Large intestine (tissue), 12 donors: ENCODE measurements at places on chromosomes 16 and 17. TPM values are rescaled to one million over a fixed set of nuclear protein-coding genes. Genes with fewer than 3 reads are reported as not detected.
A peak's percentile ranks its signal among the peaks of the same experiment; 100 is the strongest.

DNA sequence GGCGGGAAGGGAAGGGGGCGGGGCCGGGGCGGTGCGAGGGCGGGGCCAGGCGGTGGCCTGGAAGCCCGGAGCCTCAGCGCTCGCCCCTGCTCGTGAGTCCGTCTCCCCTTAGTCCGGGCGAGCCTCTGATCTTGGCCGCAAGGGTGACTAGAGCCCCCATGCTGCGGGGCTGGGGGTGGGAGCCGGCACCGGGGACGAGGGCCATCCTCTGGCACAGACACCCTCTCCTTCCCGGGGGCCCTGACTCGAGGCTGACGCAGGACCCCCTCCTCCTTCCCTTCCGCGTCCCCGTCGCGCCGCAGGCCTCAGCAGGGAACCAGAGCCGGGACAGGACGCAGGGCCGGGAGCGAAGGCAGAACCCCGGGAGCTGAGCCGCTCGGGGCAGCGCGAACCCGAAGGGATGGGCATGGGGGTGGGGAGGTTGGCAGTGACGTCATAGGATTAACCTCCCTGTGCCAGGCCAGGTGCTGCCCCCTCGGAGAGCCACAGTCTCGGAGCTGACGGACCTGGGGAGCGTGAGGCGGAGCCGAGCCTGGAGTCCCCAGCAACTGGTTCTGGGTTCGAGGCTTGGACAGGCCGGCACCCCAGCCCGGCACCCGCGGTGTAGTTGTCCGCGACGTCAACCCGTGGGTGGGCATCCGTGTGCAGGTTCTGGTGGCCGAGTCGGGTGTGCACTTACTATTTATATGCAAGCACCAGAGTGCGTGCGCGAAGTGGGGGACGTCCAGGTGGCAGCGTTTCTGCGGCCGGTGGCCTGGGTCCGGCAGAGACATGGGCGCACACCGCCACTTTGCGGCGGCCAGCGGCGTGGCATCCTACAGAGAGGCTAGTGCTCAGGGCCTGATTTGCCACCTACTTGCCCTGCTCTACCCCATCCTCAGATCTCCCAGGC is 503 bp upstream of the PLCD3 start:
- peaks cover under 1% of the 10 kb centered on the region for H3K36me3 ChIP-seq

- H3K4me1 ChIP-seq: no peaks in the 10 kb centered on the region
- H3K27me3 ChIP-seq: no peaks in the 10 kb centered on the region
- no peaks in the 10 kb centered on the region for H3K36me3 ChIP-seq
- no peak overlapping the region for H3K27ac ChIP-seq
- DNase-seq: no peak
Measured at GRCh38 chr17:50020841-50021599, 26.0 kb upstream of the DLX3 start.

- H3K4me3 ChIP-seq: no peak overlapping the region
- no peaks in the 10 kb centered on the region for H3K4me1 ChIP-seq
- no peak overlapping the region for H3K27ac ChIP-seq
- DNase-seq: no peak
- no peaks in the 10 kb centered on the region for H3K36me3 ChIP-seq
- no peaks in the 10 kb centered on the region for H3K27me3 ChIP-seq
Measured at GRCh38 chr16:64361753-64362152, 760.1 kb downstream of the CDH11 start.

DNA sequence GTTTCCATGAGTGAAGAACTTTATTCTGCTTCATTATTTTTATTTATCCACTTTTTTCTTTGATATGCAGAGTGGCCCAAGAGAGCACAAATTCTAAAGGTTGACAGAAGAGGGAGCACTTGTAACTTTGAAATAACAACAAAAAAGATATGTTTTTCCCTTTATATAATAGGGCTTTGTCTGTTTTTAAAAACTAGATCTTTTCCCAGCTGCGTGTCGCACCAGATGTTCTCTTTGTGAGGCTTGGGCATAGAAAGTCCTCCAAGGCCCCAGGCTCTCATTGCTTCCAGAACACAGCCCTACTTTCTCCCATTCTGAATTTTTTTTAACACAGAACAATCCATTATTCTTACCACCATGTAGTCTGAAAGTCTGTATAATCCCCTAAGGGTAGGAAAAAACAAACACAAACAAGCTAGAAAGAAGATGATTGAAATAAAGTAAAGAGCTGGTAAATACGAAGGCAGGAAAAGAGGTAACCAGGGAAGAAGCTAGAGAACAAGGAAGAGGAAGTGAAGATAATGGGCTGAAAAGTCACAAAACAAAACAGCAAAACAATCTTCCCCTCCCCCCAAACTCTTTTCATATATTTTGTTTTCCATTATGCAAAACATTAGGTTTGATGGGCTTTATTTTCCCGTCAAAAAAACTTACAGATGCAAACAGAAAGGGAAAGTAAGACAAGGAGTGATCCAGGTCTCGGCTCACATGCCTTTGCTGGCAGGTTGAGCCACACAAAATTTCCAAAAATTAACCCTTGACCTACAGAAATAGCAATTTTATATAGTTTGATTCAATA is 160.4 kb downstream of the ABCA8 start:
- no peak for DNase-seq
- no peak overlapping the region for H3K4me3 ChIP-seq
- H3K4me1 ChIP-seq: peaks cover 9% of the 10 kb centered on the region
- H3K36me3 ChIP-seq: no peaks in the 10 kb centered on the region

DNA sequence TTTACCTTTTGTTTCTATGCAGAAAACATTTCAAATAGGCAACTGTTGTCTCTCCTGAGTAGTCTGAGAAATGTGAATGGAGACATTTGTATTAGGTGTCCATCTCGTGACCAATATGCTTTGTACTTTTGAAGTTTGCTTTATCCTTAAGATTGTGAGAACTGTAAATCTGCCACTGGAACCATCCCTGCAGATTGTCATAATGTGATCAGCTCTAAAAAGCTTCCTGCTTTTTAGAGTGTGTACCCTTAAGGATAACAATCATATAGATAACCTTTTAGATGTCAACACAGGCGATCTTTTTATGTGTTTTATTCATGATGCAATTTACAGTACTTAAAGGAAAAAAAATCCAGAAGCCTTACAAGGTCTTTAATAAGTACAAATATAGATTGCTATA is 63.5 kb downstream of the PRKCA start:
- no peaks in the 10 kb centered on the region for H3K27me3 ChIP-seq
- no peak overlapping the region for H3K27ac ChIP-seq
- peak; percentile 49 for DNase-seq
- H3K36me3 ChIP-seq: no peaks in the 10 kb centered on the region

DNA sequence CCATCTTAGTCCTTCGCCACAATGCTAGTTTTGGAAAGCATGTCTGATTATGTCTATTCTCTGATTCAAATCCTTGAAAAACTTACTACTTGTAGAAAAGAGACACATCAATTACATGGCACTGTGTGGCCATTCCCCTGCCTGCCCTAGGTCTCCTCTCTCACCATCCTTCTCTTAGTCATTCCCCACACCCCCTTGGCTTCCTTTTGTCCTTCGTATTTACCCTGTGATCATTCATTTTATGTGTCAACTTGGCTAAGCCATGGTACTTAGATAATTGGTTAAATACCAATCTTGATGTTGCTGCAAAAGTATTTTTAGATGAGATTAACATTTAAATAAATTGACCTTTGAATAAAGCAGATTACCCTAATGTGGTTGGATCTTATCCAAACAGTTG is 122.9 kb upstream of the CDH11 start:
- DNase-seq: no peak
- H3K27me3 ChIP-seq: no peaks in the 10 kb centered on the region
- no peak overlapping the region for H3K4me3 ChIP-seq

- H3K36me3 ChIP-seq: no peaks in the 10 kb centered on the region
- H3K4me3 ChIP-seq: no peak overlapping the region
- H3K27me3 ChIP-seq: no peaks in the 10 kb centered on the region
- H3K27ac ChIP-seq: peak overlapping the region; percentile 37
- peaks cover 4% of the 10 kb centered on the region for H3K4me1 ChIP-seq
Measured at GRCh38 chr17:61426482-61427304, 25.5 kb upstream of the TBX4 start.

Gene SYNGR3
- 4.2 TPM for polyA plus RNA-seq

Gene TBX6
- 1.4 TPM for polyA plus RNA-seq
